NCI-H1417 treated with DMSO at 0.1 percent for 48 hours (cell line): ENCODE measurements at places on chromosomes 5 and 9.

DNA sequence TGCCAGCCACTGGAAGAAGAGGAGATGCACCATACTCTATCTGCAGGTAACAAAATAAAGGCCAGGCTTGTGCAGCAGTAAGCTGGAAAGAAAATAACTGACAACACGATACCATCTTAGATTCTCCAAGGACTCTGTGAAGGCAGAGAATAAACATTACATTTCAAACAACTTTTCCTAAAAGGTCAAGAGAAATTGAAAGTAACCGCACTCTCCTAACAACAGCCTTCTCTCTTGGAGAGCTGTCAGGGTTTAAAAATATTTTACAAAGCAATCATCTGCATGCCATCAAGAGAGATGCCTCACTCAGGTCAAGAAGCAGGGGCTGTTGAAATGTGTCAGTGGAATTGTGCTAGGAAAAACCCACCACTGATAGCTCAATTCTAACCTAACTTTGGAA lies 13.5 kb upstream of the TTLL11 start:
- no peak for DNase-seq

- DNase-seq, result no peak
These were observed 18.1 kb downstream of the C9orf50 start for GRCh38 chr9:129602598-129603415.

- DNase-seq, result peak; percentile 69
These were observed 248.0 kb downstream of the NTRK2 start for GRCh38 chr9:84917366-84918070.

- no peak for DNase-seq
These were observed 18.6 kb downstream of the HOMER1 start for GRCh38 chr5:79495311-79495710.

DNA sequence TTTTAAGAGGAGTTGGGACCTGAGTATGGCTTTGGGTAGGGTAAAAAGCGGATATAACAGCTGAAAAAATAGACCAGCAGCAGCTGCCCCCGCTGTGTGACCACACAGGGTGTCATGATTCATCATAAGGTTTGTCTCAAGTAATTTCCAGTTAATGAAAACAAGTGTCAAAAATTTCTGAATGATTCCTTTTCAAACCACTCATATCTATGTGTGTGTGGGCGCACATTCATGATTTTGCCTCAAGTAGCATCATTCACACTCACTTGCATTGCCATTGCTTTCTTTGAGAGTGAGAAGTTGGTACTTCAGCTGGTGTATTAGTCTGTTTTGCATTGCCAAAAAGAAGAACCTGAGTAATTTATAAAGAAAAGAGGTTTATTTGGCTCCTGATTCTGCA lies 12.1 kb upstream of the TNFAIP8 start:
- no peak for DNase-seq
